ENCODE measurements at places on chromosomes 4 and X.

DNA sequence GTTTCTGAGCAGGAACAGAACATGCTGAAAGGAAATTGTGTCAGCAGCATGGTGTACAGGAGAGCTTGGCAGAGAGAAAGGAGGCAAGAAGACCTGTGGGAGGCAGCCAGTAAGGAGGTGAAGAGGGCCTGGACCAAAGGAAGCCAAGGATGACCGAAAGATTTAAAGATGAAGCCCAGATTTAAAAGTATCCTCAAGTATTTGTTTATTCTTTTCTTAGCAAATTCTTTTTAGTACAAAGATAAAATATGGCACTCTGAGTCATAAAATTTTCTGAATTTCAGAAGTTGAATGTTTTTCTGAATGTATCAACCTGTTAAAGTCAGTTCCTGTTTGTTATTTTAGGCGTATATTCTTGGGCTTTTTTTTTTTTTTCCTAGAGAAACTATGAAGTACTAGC lies 3.5 kb downstream of the PKD2 start:
- DNase-seq: no peak

DNA sequence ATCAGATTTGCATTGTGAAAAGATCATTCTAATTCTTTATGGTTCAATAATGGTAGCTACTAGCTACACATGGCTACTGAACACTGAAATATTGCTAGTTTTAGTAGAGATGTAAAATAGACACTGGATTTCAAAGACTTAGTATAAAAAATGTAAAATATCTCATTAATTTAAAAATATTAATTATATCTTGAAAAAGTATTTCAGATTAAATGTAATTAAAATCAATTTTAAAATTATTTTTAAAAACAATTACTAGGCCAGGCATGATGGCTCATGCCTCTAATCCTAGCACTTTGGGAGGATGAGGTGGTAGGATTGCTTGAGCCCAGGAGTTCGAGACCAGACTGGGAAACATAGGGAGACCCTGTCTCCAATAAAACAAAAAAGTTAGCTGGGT lies 20.4 kb upstream of the TLR2 start:
- DNase-seq: no peak

DNA sequence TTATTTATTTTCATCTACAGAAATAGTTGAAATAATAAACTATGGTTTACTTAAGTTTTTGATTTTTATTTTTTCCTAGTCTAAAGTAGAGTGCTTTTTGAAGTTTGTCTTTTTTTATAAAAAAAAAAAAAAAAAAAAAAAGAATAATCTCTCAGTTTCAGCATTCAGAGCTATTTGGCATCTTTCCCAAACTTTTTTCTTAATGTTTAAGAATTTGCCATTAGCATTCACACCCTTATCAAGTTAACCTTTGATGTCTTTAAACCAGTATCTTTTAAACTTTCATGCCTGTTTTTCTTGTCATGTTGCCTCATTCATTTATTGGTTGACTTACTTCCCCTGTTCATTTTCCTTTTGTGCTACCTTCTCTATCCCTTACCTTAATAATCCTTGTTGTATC lies 60.9 kb upstream of the FHDC1 start:
- DNase-seq: no peak

DNA sequence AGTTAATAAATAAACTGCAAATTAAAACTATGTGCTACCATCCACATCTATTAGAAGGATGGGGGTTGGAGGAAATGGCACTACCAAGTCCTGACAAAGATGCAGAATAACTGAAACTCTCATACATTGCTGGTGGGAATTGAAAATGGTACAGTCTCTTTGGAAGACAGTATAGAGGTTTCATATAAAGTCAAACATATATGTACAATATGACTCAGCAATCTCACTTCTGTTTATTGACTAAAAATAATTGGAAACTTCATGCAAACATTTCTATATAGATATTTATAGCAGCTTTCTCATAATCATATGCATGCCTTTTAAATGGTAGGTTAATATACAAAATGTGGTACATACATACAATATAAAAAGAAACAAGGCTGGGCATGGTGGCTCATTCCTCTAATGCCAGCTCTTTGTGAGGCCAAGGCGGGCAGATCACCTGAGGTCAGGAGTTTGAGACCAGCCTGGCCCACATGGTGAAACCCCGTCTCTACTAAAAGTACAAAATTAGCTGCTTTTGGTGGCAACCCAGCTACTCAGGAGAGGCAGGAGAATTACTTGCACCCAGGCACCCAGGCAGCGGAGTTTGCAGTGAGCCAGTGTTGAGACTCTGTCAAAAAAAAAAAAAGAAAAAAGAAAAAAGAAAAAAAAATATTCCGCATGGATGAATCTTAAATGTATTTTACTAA lies 225.0 kb upstream of the CXXC4 start:
- DNase-seq: no peak

GRCh38 chrX:124362072-124362471 lies 15.7 kb downstream of the SH2D1A start:
- DNase-seq: no peak

- peak; percentile 67 for DNase-seq
Observed at GRCh38 chr4:87353592-87353991, 30.9 kb upstream of the HSD17B13 start.

DNA sequence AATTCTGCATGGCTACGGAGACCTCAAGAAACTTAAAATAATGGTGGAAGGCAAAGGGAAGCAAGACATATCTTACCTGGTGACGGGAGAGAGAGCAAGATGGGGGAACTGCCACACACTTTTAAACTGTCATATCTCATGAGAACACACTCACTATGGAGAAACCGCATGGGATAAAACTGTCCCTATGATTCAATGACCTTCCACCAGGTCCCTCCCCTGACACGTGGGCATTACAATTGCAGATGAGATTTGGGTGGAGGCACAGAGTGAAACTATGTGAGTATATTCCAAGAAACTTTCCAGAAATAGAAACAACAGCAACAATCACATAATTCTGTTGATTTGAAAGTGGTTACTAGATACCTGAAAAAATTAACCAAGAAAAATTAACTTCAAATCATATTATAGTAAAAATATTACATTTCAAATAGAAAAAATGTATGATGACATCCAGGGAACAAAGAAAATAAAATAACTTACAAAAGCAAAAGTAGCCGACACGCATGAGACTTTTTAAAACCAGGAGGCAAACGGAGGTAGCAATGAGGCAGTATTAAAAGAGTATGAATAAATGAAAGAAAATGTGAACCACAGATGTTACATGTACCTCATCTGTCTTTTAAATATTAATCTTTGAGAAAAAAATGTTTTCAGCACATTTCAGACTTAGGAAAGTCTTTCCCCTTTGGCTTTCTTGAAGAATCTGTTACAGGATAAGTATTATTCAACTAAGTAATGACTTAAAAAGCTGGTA lies 879.5 kb downstream of the TECRL start:
- DNase-seq: no peak

DNA sequence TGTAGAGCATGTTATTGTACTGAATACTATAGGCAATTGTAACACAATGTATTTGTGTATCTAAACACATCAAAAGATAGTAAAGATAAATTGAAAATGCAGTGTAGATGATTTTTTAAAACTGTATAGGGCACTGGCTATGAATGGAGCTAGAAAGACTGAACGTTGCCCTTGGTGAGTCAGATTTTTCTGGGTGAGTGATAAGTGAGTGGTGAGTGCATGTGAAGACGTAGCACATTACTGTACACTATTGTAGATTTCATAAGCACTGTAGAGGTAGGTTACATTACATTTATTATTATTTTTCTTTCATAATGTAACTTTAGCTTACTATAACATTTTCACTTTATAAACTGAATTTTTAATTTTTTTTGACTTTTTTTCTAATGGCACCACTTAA lies 1491.6 kb downstream of the TECRL start:
- no peak for DNase-seq

DNA sequence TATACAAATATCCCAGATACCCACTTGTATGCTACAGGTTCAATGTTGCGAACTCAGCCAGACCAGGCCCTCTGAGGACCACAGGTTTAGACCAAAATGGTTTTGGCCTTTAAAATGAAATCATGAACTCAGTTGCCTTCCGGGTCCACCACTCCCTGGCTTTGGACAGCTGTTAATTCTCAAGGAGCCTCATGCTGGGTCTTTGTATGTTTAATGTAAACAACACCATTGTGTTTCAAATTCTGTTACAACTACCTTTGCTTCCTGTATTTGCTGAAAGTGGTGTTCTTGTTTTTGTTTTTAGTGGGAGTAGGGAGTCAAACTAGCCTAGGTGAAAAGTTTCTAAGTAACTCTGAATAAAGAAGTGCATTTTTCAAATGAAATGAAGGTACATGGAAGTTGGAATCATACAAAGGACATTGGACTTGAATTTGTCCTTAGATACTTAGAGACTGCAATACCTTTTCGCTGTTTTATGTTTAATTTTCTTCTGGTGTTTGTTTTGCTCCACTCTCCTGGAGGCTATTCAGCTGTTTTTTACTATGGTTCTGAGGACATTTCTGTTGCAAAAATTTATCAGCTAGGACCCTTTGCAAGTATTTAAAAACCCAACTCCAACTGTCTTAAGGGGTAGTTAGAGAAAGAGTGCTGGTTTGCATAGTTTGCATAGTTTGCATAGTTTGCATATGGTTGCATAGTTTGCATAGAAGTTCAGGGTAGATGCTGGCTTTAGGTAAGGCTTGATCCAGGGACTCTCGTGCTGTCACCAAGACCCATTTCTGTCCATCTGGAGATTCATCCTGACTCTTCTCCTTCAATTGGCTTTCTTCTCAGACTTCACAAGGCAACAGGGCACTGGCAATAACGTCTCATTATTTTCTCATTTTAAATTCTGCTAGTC lies 70.1 kb downstream of the MID1IP1 start:
- DNase-seq: no peak
